ENCODE measurements at places on chromosomes 7 and 10.

- no peak for DNase-seq
Observed at GRCh38 chr7:148718431-148718830, 19.7 kb downstream of the CUL1 start.

GRCh38 chr10:71319800-71320392 is 837 bp downstream of the SLC29A3 start:
- DNase-seq = no peak

- no peak for DNase-seq
Observed at GRCh38 chr10:48210966-48211365, 63.5 kb downstream of the FRMPD2 start.

- no peak for DNase-seq
Observed at GRCh38 chr7:37346761-37347160, 101.9 kb downstream of the ELMO1 start.

DNA sequence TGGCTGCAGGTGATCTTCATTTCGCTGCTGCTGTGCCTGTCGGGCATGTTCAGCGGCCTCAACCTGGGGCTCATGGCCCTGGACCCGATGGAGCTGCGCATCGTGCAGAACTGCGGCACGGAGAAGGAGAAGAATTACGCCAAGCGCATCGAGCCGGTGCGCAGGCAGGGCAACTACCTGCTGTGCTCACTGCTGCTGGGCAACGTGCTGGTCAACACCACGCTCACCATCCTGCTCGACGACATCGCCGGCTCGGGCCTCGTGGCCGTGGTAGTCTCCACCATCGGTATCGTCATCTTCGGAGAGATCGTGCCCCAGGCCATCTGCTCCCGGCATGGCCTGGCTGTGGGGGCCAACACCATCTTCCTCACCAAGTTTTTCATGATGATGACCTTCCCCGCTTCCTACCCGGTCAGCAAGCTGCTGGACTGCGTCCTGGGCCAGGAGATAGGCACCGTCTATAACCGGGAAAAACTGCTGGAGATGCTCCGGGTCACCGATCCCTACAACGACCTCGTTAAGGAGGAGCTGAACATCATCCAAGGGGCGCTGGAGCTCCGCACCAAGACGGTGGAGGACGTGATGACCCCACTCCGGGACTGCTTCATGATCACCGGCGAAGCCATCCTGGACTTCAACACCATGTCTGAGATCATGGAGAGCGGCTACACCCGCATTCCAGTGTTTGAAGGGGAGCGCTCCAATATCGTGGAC is 1.3 kb downstream of the CNNM2 start:
- no peak for DNase-seq

DNA sequence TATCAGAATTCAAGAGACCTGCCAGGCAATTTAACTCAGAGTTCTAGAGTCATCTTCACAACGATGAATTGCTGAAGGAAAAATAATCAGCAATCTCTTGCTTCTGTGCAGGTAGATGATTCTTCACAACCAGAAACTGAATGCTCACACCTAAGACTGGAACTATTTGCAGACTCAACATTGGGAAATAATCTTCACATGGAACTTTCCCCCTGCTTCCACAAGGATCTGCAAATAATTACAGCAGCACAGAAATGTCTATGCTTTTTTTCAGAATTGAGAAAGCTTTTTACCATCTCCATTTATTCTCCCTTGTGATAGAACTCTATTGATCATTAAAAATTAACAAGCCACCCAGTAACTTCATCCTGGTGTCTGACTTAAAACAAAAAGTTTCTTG is 282.8 kb downstream of the AHR start:
- no peak for DNase-seq

- no peak for DNase-seq
Observed at GRCh38 chr7:42070068-42070467, 166.9 kb downstream of the GLI3 start.

GRCh38 chr7:43535031-43535451 is 47.9 kb upstream of the STK17A start:
- DNase-seq = no peak

- DNase-seq = peak; percentile 21
Observed at GRCh38 chr10:59991661-59992060, 85.3 kb upstream of the CCDC6 start.
